Sigmoid colon (tissue), 7 donors: ENCODE measurements at places on chromosomes 12 and 14. TPM values are rescaled to one million over a fixed set of nuclear protein-coding genes. Genes with fewer than 3 reads are reported as not detected.

DNA sequence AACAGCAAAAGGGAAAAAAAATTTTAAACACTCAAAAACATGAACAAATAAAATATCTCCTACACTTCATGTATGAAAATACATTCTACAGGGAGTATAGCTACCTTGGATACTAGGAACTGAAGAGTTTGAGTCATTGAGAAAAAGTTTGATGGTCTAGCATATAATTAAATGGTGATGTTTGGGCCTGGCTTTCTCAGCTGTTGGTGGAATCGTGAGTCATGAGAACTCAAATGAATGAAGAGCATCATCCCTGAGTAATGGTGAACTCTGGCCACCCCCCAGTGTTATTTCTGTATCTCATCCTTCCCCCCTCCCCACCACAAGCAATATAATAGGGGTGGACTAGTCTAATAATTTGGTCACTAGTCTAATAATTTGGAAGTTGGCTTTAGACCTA lies 6.7 kb upstream of the SLC6A15 start:
- H3K4me1 ChIP-seq = no peaks in the 10 kb centered on the region
- no peak for DNase-seq
- H3K27me3 ChIP-seq = no peaks in the 10 kb centered on the region
- no peak overlapping the region for H3K4me3 ChIP-seq
- H3K36me3 ChIP-seq = no peaks in the 10 kb centered on the region

DNA sequence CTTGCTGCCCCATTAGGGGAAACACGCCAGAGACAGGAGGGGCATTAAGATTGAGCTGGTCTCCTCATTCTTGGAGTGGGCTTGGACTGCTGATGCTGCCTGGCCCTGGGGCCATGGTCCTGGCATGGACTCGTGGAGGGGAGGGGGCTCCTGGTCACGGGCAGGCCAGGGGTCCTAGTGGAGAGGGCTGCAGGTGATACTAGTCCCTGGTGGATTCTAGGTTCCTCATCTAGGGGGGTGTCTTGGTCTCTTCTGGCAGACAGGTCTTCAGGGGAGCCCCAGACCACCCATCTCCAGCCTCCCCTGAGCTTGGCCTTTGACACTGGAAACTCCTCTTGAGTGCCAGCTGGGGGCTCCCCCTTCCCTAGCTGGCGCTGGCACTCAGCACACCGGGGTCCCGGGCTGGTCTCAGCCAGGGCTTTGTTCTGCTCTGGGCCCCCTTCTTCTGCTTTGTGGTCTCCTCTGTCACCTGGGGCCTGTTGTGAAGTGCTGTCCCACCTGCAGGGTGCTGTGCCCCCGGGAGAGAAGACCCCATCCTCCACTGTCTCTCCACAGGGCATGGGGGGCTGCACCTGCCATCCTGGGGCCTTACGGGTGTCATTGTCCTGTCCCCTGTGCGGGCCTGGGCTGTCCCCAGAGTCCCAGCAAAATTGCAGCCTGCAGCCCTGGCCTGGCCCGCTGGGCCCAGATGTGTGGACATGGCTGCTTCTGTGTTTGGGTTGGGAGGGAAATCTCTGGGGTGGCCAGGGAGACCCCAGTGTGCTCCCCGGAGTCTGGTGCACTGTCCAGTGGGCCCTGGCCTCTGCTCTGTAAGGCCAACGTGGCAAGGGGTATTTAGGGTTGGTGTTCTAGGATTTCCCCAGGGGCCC lies 2.3 kb downstream of the KIF26A start:
- DNase-seq = peak; percentile 55
- no peak overlapping the region for H3K4me3 ChIP-seq
- H3K27ac ChIP-seq = no peak overlapping the region
- peaks cover 30% of the 10 kb centered on the region for H3K27me3 ChIP-seq

DNA sequence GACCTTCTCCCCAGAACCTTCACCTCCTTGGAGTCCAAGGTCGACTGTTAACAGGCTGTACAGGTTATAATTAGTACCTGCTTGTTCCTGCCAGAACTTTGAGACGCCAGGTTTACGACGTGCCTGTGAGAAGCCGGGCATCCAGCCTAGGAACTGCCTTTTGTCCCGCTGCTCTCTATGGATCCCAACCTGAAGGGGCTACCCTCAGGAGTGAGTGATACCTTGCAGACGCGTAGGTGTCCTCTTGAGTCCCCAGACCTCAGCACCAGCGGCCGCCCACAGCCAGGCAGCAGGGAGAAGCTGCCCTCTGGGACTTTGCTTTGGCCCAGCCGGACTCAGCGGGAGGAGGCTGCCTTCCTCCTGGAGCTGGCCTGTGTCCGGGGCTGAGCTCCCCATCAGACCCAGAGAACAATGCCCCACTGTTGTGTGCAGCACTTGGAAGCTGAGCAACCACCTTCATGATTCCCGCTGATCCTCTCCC lies 16.2 kb downstream of the SYNE3 start:
- DNase-seq = no peak
- H3K27ac ChIP-seq = no peak overlapping the region
- H3K27me3 ChIP-seq = no peaks in the 10 kb centered on the region
- H3K4me1 ChIP-seq = peaks cover 42% of the 10 kb centered on the region
- no peaks in the 10 kb centered on the region for H3K36me3 ChIP-seq

GRCh38 chr12:68792952-68793351 lies 15.0 kb upstream of the MDM2 start:
- H3K36me3 ChIP-seq = no peaks in the 10 kb centered on the region
- DNase-seq = no peak
- no peaks in the 10 kb centered on the region for H3K27me3 ChIP-seq
- no peak overlapping the region for H3K27ac ChIP-seq

DNA sequence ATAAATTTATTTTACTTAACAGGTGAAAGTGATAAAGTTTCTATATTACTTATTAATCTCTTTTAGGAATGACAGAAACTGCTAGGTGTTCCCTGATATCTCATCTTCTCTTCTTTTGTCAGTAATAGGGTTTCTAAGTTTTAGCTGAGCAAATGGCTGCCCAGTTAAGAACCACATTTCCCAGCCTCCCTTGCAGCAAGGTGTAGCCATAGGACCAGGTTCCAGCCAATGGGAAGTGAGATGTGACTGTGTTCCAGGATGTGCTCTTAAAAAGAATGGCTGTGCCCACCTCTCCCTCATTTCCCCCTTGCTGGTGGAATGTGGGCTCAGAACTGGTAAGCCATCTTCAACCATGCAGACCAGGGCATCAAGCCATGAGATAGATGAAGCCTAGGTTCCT lies 165.6 kb downstream of the HELB start:
- H3K4me3 ChIP-seq = no peak overlapping the region
- H3K27me3 ChIP-seq = no peaks in the 10 kb centered on the region
- H3K4me1 ChIP-seq = no peaks in the 10 kb centered on the region
- H3K27ac ChIP-seq = no peak overlapping the region
- DNase-seq = no peak

GRCh38 chr12:1073652-1074051 lies 82.6 kb downstream of the ERC1 start:
- H3K27me3 ChIP-seq = no peaks in the 10 kb centered on the region
- no peak overlapping the region for H3K4me3 ChIP-seq
- no peak overlapping the region for H3K27ac ChIP-seq
- no peak for DNase-seq
- H3K4me1 ChIP-seq = peaks cover 12% of the 10 kb centered on the region
- H3K36me3 ChIP-seq = no peaks in the 10 kb centered on the region

DNA sequence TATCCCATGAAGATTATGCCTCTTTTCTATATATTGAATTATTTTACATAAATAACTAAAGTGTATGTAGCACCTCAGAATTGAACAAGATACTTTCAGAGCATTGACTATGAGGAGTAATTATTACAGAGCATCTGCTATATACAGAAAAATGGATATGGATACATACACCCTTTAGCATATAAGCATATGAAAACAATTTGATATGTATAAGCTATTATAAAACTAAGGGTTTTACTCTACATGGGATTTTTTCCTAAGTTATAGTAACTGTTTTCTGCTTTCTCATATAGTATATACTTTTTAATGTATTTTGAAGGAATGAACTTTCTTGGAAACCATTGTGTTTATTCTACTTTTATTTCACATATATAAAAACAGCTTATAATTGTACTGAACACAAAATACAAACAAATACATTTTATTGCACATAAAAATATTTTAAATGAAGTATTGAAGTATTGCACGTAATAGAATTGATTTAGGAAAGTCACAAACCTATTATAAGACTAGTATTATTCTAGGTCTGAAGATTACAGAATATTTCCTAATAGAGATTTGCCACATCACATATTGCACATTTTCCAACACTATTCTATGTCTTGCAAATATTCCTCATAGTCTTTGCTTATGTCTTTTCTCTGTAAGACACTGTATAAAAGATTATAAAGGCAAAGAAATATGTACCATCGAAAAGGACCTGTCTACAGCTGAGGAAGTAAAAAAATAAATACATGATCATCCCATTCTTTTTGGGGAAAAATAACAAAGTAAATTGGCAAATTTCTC lies 8.4 kb downstream of the CD69 start:
- H3K27ac ChIP-seq = no peak overlapping the region
- peaks cover 9% of the 10 kb centered on the region for H3K4me1 ChIP-seq

GRCh38 chr14:34064349-34064748 lies 113.5 kb upstream of the EGLN3 start:
- H3K36me3 ChIP-seq = no peaks in the 10 kb centered on the region
- peak; percentile 87 for DNase-seq
- H3K4me3 ChIP-seq = no peak overlapping the region
- H3K27ac ChIP-seq = peak overlapping the region; percentile 64
- H3K27me3 ChIP-seq = no peaks in the 10 kb centered on the region

DNA sequence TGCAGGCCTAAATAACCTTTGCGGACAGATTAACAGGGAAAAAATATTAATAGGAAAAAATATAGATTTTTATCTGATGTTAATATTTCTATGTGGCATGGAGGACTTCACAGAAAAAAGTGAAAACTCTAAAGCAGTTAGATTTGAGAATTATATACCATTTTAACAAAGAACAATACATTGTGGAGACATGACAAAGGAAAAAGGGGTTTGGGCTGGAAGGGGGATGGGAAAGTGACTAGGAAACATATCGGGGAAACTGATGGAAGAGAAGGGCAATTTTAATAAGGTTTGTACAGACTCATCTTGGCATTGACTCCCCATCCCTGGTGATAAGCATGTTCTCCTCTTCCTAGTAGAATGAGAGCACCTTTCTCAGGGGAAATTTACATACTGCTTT lies 21.0 kb upstream of the GPRC5D start:
- no peaks in the 10 kb centered on the region for H3K27me3 ChIP-seq
- H3K27ac ChIP-seq = no peak overlapping the region
- no peak for DNase-seq
- H3K4me3 ChIP-seq = no peak overlapping the region
- H3K4me1 ChIP-seq = peaks cover 10% of the 10 kb centered on the region
- peaks cover 25% of the 10 kb centered on the region for H3K36me3 ChIP-seq

GRCh38 chr14:66152747-66153146 lies 333.4 kb upstream of the CCDC196 start:
- no peaks in the 10 kb centered on the region for H3K27me3 ChIP-seq
- H3K4me1 ChIP-seq = no peaks in the 10 kb centered on the region
- H3K36me3 ChIP-seq = no peaks in the 10 kb centered on the region
- DNase-seq = no peak
- H3K27ac ChIP-seq = no peak overlapping the region

- DNase-seq = no peak
- no peaks in the 10 kb centered on the region for H3K36me3 ChIP-seq
- no peaks in the 10 kb centered on the region for H3K27me3 ChIP-seq
- H3K4me1 ChIP-seq = no peaks in the 10 kb centered on the region
- H3K27ac ChIP-seq = no peak overlapping the region
- no peak overlapping the region for H3K4me3 ChIP-seq
These were observed 6.6 kb downstream of the TSPAN19 start for GRCh38 chr12:85029456-85029855.

DNA sequence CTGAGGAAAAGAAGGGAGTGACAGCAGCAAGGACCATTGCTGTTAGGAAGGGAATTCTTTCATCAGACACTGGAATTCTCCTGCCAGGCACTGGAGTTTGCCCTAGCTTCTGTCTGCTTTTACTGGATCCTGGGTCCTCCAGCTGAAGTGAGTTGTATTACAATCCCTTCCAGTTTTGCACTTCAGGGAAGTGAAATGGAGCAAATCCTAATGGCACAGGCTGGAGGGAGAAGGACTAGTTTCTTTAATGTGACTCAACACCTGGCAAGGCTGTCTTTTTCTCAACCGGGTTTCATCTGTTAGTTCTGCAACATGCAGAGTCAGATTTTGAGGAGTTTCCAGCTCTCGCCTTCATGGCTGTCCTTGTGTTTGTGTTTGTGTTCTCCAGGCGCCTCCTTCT lies 45.8 kb downstream of the ETV6 start:
- no peaks in the 10 kb centered on the region for H3K36me3 ChIP-seq
- H3K27me3 ChIP-seq = no peaks in the 10 kb centered on the region
- peak; percentile 83 for DNase-seq
- no peaks in the 10 kb centered on the region for H3K4me1 ChIP-seq

DNA sequence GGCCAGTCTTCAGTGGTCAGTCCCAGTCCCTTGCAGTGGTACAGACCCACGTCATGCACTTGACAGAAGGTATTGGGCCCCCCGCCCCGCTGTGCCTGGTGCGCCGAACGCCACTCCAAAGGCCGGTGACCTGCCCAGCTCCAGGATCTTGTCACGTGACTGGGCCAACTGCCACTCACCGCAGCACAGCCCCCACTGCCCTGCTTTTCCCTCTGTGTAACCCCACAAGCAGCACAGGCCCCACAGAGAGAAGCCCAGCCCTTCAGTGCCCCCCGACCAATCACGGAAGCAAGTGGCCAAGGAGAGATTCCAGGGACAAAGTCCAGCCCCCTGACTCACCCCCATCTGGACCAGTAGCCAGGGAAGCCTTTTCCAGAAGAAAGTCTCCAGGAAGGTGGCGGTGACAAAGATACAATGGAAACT lies 498 bp downstream of the GPR132 start:
- no peaks in the 10 kb centered on the region for H3K4me1 ChIP-seq
- H3K4me3 ChIP-seq = no peak overlapping the region
- DNase-seq = peak; percentile 67
- H3K27me3 ChIP-seq = peaks cover under 1% of the 10 kb centered on the region

GRCh38 chr14:65222440-65222858 lies 120.1 kb upstream of the MAX start:
- no peak for DNase-seq
- no peaks in the 10 kb centered on the region for H3K36me3 ChIP-seq
- H3K4me1 ChIP-seq = no peaks in the 10 kb centered on the region
- H3K27me3 ChIP-seq = no peaks in the 10 kb centered on the region
- no peak overlapping the region for H3K27ac ChIP-seq

DNA sequence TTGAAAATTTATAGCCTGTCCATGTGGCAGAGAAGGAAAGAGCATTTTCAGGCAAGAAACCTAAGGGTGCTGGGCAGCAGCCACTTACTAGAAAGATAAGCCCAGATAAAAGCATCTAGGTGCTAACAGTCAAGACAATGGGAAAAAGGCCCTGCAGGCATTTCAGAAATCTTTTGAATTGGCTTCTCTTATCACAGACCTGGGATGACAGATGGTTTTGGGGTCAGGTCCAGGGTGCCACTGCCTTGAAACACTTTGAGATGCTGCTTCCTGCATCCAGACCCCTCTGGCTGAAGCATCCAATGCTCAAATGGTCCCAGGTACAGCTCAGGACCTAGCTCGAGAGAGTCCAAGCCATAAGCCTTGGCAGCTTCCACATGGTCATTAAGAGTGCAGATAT lies 466.5 kb downstream of the FSCB start:
- no peaks in the 10 kb centered on the region for H3K27me3 ChIP-seq
- H3K36me3 ChIP-seq = no peaks in the 10 kb centered on the region
- no peak overlapping the region for H3K4me3 ChIP-seq
- H3K27ac ChIP-seq = no peak overlapping the region
- no peaks in the 10 kb centered on the region for H3K4me1 ChIP-seq

GRCh38 chr12:1747609-1748008 lies 56.7 kb downstream of the ADIPOR2 start:
- H3K27ac ChIP-seq = no peak overlapping the region
- H3K27me3 ChIP-seq = no peaks in the 10 kb centered on the region
- DNase-seq = no peak
- H3K36me3 ChIP-seq = no peaks in the 10 kb centered on the region
- no peak overlapping the region for H3K4me3 ChIP-seq
- no peaks in the 10 kb centered on the region for H3K4me1 ChIP-seq

CCDC198 gene
- not detected for total RNA-seq

BHLHE41 gene
- 6.4 TPM for total RNA-seq

INHBE gene
- total RNA-seq = not detected

FITM1 gene
- total RNA-seq = 0.33 TPM

TEX22 gene
- not detected for total RNA-seq

CDH24 gene
- total RNA-seq = 2.1 TPM
